SK-N-DZ (cell line): ENCODE measurements at places on chromosomes 11 and 22.
A peak's percentile ranks its signal among the peaks of the same experiment; 100 is the strongest.

DNA sequence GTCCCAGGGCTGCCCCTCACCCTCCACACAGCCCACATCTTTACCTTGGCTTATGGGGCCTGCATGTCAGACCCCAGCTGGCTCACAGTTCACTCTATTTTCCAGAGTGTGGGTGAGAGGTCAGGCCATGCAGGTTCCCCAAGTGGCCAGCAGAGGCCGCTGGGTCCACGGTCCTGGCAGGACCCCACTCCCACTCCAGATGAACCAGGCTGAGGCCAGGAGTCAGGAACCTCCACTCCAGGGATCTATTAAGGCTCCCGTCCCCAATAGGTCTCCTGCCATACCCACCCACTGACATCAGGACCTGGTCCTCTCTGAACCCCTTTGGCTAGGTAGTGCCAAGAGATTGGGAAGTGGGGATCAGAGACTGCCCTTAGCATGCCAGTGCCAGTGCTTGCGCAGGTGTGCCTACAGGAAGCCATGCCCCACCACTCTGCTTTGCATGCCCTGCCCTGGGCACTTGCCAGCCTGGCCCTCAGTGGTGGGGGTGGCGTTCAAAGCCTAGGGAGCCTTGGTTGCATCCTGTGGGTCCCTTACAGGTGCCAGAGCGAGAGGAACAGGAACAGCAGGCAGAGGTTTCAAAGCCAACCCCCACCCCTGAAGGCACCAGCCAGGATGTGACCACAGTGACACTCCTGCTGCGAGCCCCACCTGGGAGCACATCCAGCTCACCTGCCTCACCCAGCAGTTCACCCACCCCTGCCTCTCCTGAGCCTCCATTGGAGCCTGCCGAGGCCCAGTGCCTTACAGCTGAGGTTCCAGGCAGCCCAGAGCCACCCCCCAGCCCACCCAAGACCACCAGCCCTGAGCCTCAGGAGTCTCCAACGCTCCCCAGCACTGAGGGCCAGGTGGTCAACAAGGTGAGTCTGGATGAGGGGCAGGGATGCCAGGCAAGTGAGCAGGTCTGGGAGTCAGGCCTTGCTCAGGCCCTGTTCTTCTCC, 8.3 kb downstream of the SMTN start:
- peak; percentile 51 for DNase-seq

DNA sequence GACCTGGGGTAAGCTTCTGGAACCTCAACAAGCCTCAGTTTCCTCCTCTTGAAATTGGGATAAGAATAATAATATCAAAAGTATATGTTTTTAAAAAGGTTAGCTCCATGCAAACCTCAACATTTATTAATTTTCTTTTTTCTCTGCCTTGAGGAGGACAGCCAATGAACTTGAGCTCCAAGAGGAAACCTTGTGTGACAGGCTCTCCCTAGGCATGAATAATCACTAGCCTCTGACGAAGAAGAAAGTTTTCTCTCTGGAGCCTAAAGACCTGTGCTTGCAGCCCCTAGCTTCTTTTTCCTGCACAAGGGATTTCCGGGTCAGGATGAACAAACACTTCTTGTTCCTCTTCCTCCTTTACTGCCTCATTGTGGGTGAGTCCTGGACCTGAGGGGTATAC, at the start of gene PATE3:
PATE3 (plus strand) TSS at position 301 of the 400 bp plus-strand sequence; CDS start at position 326, 25 bp downstream.
- no peak for DNase-seq

DNA sequence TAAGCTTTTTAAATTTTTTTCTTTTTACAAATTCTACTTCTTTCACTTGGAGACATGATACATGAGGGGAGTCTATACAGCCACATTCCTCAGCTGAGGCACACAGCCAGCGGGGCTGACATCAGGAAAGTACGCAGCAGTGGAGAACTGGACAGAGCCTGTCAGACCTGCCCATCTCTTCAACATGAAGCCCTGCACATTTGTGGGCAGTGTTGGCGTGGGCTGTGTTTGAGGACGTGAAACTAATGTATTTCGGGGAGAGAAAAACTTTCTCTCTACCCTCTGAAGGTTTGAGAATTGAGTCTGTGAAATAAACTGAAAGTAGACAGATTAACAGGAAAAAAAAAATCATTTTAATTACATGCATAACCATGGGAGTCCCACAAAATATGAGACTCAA, 84.8 kb upstream of the HTATIP2 start:
- no peak for DNase-seq

GRCh38 chr11:78230161-78230877, 41.6 kb downstream of the USP35 start:
- DNase-seq = no peak

DNA sequence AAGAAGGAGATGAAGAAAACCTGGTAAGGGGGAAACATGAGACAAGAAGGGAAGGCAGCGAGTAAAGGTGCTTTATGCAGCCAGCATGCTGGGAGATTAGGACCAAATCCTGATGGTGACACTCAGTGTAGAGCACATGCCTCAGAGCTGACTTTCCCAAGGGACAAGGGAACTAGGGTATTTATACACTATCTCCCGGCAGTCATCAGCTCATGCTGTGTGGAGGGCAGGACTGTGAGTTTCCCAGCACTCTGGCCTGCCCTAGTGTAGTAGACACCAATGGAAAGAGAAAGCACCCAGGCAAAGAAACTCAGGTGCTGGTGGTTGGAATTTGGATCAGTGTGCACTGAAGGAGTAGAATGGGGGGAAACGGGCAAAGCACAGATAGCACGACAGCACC, 128.3 kb upstream of the CSNK2A3 start:
- no peak for DNase-seq

- DNase-seq = no peak
These were observed 7.6 kb downstream of the MMP20 start for GRCh38 chr11:102617466-102618008.

- DNase-seq = no peak
These were observed 540.8 kb downstream of the INSC start for GRCh38 chr11:15655552-15655951.

DNA sequence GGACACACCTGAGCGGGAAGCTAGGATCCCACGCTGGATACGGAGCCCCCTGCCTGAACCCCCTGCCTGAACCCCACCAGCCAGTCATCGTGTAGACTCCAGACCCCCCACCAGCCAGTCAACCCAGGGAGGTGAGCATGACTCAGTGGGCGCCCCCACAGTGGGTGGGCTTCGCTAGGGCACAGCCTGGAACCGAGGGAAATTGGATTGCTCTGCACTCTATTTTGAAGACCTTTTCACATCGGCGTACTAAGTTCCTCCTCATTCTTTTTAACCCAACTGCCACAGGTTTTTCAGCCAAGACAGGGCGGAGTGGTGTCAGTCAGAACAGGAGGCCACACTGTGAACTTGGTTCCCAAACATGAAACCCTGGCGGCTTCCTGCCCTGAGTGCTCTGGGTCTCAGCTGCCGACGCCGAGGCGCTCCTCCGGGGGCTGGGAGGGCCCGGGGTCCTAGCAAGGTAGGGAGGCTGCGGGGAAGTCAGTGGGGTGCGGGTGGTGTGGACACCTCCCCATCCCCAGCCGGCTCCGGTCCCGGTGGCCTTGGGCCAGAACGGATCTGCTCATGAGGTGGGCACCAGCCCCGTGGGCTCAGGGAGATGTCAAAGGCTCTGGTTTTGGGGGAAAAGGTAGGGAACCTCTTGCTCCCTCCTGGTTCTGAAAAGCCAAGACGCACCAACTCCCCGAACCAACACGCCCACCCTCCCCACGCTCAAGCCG, 57.0 kb downstream of the BRD1 start:
- DNase-seq = no peak

GRCh38 chr11:118790357-118791110, 430 bp downstream of the DDX6 start:
- DNase-seq = peak; percentile 50

GRCh38 chr11:113376156-113376555, 11.4 kb upstream of the ANKK1 start:
- DNase-seq = no peak

DNA sequence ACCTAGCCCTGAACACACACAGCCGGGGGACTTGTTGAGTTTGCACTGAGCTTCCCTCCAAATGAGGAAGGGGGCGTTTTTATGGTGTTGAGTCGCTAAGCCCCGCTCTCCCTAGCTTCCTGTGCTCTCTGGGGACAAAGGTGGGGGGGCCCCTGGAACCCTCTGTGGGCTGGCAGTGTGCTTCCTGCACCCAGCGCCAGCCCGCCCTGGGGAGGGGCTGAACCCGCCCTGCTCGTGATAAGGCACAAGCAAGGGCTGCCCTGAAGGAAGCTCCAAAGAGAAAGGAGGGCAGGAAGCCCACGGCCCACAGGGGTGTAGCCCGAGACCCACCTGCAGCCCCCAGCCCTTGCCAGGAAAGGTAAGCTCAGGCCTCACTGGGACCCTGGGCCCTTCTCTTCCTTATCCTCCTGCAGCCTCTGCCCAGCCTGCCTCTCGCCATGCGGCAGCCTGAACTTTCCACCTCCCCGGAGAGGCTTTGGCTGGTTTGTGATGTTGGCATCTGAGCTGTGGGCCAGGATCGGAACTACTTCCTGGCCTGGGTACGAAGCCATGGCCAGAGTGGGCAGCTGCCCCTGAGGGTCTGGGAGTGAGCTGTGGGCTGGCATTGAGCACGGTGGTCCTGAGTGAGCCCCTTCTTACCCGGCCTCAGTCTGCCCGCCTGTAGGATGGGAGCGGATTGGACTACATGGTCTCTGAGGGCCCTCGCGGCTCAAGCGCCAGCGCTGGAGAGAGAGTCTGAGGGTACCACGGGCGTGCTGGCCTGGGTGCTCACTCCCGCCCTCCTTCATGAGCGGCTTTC, at the start of gene FERMT3:
FERMT3 (plus strand) TSS at position 265 of the 799 bp plus-strand sequence. CDS start 644 bp downstream, outside the sequence.
- DNase-seq = no peak

- DNase-seq = peak; percentile 78
These were observed 8.0 kb downstream of the TMEM86A start for GRCh38 chr11:18706330-18707243.

- DNase-seq = no peak
These were observed 20.4 kb downstream of the C22orf23 start for GRCh38 chr22:37932821-37933578.

GRCh38 chr11:25576320-25576719, 755.6 kb upstream of the ANO3 start:
- no peak for DNase-seq

- DNase-seq = no peak
These were observed at the start of gene MMP26 for GRCh38 chr11:4704054-4704789. TSS of gene MMP26 (plus strand) at chr11:4704784.

GRCh38 chr11:61460474-61460881, 30.6 kb downstream of the SDHAF2 start:
- no peak for DNase-seq

GRCh38 chr11:72582206-72583176, 91.7 kb downstream of the PDE2A start:
- no peak for DNase-seq

DNA sequence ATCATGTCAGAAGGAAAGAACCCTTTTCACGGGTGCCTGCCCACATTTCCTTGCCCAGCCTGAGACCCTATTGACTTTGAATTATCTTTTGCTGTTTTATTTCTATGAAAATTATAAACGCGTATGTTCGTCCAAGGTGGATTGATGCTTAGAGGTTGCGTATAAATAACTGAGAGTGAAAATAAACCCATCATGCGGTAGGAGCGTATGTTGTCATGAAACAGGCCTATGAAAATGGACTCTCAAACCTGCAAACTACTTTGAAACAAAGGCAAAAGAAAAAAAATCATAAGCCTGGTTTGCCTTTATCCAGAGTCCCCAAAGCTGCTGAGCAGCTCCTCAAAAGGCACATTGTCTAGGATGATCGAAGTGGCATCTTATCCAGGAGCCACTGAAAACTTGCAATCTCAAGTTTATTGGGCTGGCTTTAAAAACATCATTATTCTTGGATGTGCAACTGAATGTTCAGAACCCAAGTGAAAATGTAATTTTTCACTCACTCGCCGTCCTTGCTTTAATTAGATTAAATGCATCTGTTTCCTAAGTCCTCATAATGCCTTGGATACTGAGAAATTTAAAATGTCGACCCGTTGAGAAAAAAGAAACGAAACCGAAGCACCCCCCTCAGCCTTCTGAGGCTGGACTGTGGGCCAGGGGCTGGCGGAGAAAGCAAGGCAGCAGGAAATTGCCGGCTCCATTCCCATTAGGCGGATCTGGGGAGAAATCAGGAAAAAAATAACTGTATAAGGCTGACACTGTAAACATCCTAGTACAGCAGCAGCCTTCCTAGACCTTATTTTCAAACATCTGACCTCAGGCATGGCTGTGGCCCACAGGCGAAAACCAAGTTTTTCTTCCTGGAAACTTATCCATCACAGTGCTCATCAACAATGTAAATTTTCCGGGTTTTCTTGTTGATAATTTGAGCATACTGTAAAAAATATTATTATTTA, 82.9 kb upstream of the PPARA start:
- DNase-seq = no peak

DNA sequence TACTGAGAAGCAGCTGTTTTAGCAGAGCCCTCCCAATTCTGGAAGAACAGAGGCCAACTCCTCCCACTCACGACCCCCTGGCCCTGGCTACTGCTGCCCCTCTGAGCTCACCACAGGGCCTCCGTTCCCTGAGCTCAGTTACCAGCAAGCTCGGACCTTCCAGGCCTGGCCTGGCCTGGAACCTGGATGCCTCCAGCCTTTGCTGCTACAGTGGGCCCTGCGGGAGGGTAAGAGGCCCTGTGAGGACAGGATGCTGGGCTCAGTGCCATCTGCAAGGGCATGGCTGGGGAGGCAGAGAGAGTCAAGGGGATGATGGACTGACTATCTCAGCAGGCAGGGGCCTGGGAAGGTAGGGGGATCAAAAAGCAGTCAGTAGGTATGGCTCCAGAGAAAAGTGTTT, 209.9 kb upstream of the NCAM1 start:
- DNase-seq = no peak

- DNase-seq = no peak
These were observed 30.9 kb downstream of the USP35 start for GRCh38 chr11:78219493-78220217.
